ENCODE measurements at places on chromosomes 3 and 15. TPM values are rescaled to one million over a fixed set of nuclear protein-coding genes. Genes with fewer than 3 reads are reported as not detected.

- DNase-seq = no peak
Observed at GRCh38 chr3:124884474-124885101, 2.6 kb downstream of the ITGB5 start.

- no peak for DNase-seq
Observed at GRCh38 chr3:5347486-5347885, 160.0 kb downstream of the EDEM1 start.

DNA sequence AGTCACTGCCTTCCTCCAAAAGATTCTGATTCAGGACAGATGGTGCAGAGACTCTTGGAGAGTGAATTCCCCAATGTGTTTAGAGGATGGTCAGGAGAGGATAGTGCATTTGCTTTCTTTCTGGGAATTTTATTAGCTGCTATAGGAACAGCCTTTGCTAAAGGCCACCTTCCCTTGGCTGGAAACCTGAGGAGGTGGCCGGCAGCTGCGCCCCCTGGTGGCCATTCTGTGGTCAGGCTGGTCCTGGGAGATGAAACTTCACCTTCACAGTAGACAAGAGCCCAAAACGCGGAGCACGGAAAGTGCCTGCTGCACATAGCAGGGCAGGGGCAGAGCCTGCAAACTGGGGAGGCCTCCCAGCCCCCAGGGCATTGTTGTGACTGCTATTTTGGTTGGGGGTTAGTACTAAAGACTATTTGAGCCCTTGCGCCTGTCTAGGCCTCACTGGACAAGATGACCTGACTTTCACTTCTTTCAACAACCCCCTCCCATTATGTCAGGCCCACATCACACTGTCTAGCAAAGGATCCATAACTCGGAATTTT lies 34.3 kb downstream of the SEC22C start:
- DNase-seq = peak; percentile 66

- no peak for DNase-seq
Observed at GRCh38 chr15:41978534-41978933, 6.2 kb upstream of the EHD4 start.

- DNase-seq = no peak
Observed at GRCh38 chr3:68402235-68402918, 530.0 kb downstream of the TAFA4 start.

GRCh38 chr3:117016378-117016777 lies 306.8 kb downstream of the TUSC7 start:
- no peak for DNase-seq

Gene REC114
- not detected for total RNA-seq

All from adrenal gland (tissue), 19 donors.